ENCODE measurements at places on chromosomes 11 and 22.

- no peak for DNase-seq
Observed at GRCh38 chr11:74004046-74004695, 4.7 kb downstream of the UCP3 start.

- no peak for DNase-seq
Observed at GRCh38 chr11:129418039-129418438, 42.4 kb downstream of the BARX2 start.

DNA sequence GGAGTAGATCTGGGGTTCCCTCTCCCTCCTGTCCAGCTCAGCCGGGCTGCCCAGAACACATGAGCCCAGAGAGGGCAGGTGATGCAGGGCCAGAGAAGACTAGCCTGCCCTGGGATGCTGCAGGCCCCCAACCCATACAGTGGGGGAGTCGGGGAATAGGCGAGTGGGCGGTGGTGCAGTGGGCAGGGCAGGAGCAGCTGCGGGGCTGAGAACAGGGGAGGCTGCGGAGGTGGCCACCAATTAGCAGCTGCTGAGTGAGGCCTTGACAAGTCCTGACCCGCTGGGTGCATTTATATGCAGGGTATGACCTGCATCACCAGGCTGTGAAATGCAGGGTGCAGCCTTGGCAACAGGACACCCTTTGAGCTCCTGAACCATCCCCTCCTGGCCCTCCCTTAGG lies 43.1 kb downstream of the NFAM1 start:
- DNase-seq: no peak

- DNase-seq: no peak
Observed at GRCh38 chr22:26134654-26135330, 34.5 kb upstream of the SEZ6L start.

DNA sequence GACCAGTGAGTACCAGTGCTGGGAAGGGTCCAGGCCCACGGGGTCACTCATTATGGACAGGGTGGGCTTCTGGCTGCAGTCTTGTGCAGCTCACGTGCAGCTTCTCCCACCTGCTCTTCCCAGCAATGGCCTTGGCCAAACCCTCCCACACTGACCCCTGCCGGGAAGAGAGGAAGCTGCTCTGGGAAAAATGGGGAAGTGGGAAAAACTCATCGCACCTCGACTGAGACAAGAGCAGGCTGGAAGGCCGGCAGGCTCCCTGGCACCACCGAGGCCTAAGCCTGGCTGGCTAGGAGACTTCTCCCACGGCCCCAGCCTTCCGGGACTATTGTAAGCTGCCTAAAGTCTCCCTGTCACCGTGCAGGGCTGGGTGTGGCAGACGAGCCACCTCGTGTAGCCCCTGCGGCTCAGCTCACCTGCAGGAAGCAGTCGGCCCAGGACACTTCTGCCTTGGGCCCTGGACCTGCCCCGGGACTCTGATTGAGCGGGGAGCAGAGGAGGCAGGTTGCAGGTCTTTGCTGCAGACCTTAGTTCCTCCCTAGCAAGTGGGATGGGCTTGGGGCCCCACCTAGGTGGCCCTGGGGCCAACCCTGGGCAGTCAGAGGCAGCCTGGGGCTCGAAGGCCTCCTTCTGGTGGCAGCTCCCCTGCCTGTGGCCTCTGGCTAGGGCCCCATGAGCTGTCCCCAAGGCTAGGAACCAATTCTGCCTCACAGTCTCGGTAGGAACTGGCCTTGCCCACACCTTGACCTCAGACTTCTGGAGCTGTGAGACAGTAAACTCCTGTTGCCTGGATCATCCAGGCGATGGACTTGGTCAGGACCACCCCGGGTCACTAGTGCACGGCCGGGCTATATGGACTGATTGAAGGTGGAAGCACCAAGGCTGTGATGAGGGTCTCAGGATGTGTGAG lies 23.1 kb downstream of the MRGPRG start:
- DNase-seq: no peak

DNA sequence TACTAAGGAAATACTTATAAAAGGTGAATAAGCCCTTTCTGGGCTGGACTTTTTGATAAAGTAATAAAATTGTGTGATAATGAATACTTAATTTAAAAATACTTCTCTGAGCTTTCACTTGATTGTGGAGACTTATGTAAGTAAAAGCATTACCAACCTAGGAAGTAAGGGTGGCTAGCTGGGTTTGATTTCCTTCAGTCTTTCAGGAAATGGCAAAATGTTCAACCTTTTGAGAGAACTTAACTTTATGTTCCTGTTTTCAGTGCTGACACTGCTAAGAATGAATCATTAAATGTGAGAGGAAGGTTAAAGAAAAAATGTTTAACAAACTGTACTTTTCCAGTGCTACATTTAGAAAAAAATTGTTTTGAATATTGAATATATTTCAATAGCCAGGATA lies 900.3 kb downstream of the METTL15 start:
- DNase-seq: no peak

GRCh38 chr11:106507645-106508306 lies 430.3 kb downstream of the AASDHPPT start:
- no peak for DNase-seq

- no peak for DNase-seq
Observed at GRCh38 chr11:102767800-102768199, 12.6 kb downstream of the MMP10 start.

- no peak for DNase-seq
Observed at GRCh38 chr11:12066799-12067508, 43.4 kb upstream of the MICAL2 start.

DNA sequence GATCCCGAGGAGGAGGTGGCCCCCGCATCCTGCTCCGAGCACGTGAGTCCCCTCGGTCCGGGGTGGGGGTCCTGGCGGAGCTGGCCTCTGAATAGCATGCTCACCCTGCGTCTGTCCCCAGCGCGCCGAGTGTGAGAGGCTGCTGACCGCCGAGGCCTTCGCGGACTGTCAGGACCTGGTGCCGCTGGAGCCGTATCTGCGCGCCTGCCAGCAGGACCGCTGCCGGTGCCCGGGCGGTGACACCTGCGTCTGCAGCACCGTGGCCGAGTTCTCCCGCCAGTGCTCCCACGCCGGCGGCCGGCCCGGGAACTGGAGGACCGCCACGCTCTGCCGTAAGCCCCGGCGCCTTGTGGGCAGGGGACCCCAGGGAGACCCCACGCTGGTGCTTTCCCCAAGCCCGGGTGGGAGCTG lies 3.5 kb downstream of the MUC2 start:
- DNase-seq: no peak

- no peak for DNase-seq
Observed at GRCh38 chr11:92657226-92657625, 312.2 kb upstream of the MTNR1B start.

- no peak for DNase-seq
Observed at GRCh38 chr11:131693756-131694155, 323.3 kb downstream of the NTM start.

GRCh38 chr11:31499576-31500178 lies 9.7 kb downstream of the IMMP1L start:
- no peak for DNase-seq

GRCh38 chr22:27024982-27025381 lies 367.6 kb downstream of the MIAT start:
- no peak for DNase-seq

DNA sequence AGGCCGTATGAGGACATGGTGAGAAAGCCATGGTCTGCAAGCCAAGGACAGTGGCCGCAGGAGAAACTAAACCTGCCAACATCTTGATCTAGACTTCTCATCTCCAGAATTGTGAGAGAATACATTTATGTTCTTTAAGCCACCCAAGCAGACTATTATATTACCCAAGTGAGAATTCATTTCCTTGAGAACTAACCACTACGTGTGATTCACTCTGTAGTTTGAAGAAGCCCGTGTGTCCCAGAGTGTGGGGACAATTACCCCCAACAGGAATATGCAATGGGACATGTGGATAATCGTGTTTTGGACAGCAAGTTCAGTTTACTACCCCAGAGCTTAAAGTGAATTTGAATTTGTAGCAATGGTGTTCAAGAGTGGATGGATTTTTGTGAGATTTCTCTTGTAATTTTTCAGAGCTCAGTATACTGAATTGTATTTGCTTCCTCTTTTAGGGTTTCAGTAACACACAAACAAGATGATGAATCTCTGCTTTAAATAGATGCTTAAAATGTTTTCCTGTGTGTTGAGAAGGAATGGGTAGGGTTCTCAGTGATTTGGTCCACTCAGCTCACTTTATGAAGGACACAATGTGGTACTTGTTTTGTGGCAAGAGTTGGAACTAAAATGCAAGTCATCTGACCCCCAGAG lies 100.0 kb upstream of the ARHGAP20 start:
- DNase-seq: no peak

GRCh38 chr11:125587480-125587879 lies 5.2 kb upstream of the STT3A start:
- no peak for DNase-seq

GRCh38 chr11:61448552-61448927 lies 18.6 kb downstream of the SDHAF2 start:
- no peak for DNase-seq

DNA sequence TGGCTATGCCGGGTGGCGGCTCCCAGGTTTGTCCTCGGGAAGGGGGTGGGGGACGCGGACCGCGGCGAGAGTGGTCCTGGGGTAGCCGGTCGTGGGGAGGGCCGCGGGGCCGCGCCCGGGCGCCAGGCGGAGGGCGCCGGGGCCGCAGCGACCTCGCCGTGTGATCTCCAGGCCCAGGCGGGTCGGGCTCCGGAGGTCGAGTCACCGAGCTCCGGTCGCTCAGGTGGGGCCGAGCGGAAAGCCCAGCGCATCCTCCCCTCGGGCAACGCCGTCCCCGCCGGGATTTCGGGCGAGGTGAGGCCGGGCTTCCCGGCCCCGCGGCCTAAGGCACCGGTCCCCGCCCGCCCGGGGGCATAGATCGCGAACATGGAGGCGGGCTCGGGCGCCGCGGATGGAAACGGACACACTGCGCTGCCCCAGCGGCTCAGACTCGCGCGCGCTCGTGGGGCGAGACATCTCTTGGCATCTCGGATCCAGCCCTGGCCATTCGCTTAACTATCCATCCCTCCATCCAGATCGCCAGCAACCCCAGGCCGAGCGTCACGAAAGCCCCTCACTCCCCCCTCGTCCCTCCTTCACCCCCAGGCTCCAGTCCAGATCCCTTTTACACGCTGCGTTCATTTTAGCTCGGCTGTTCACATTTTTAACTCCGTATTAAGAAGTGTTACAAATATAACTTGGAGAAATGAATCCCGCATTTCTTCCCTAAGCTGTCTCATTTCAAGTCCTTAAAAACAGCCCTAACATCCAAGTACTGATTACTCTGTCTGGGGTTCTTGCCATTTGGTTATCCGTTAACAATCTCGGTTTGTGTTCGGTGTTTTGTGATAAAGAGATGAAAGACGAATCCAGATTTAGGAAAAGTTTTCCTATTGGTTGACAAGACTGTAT lies 460 bp downstream of the ZC3H12C start:
- no peak for DNase-seq

- no peak for DNase-seq
Observed at GRCh38 chr11:105491394-105491793, 118.5 kb upstream of the GRIA4 start.

- no peak for DNase-seq
Observed at GRCh38 chr22:40076702-40077645, 82.2 kb downstream of the FAM83F start.

DNA sequence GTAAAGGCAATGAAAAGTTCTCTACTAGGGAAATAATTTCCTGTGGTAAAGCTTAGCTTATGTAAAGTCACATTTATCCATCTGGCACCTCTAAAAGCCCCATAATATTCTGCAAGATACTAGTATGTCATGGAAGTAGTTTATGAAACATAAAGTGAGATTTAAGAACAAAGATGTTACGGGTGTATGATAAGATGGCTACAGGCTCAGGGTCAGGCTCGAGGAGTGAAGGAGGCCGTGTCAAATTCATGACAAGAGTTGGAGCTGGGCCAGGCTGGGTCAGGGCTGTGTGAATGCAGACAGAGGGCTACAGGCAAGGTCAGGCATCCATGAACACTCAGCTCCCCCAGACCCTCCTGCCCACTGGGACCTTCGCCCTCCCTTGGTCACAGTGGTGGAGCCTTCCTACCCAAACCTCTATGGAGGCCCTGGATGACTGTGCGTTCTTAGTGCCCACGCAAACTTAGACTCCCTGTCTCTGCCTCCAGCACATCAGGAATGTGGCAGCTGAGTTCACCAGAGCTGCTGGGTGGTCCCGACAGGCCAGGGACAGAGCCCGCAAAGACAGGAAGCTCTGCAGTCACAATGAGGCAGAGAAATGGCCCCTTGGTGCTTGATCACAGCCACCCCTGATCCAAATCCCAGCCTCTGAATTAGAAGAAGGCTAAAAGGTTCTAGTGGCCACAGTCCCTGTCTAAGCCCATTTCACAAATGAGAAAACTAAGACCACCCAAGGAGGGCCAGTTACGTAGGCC lies 14.8 kb downstream of the IGLL5 start:
- no peak for DNase-seq

DNA sequence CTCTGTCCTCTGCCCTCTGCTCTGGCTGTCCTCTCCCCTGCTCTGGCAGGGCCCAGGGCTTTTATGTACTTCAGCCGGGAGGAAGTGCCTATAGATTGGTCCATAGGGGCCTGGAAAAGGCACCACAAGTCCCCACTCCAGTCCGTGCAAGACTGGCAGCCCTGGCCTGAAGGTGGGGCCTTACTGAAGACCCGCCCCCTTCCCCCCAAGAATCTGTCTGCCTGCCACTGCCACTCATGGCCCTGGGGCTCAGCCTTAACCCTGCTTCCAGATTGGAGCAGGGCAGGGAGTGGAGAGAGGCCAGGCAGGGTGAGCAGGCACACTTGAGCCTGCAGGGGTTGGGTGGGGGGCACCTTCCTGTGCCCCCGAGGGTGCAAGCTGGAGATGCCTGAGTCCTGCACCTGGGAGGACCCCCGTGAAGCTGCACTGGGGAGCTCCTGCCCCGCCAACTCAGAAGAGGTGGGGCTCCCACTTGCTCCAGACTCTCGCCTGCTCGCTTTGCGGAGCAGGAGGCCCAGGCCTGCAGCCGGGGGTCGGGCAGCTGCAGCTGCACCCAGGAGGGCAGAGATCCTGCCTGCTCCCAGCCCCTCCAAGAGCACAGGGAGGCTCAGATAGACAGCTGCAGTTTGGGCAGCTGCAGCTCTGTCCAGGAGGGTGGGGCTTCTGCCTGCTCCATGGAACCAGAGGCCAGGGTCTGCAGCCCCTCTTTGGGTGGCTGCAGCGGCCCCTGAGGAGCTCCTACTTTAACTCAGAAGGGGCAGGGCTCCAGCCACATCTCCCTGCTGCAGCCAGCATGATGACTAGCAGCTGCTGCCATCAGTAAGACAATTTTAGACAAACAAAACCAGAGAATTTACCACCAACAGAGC lies 51.0 kb upstream of the SC5D start:
- no peak for DNase-seq

GRCh38 chr22:48945621-48946458 lies 881.8 kb downstream of the BRD1 start:
- DNase-seq: no peak

DNA sequence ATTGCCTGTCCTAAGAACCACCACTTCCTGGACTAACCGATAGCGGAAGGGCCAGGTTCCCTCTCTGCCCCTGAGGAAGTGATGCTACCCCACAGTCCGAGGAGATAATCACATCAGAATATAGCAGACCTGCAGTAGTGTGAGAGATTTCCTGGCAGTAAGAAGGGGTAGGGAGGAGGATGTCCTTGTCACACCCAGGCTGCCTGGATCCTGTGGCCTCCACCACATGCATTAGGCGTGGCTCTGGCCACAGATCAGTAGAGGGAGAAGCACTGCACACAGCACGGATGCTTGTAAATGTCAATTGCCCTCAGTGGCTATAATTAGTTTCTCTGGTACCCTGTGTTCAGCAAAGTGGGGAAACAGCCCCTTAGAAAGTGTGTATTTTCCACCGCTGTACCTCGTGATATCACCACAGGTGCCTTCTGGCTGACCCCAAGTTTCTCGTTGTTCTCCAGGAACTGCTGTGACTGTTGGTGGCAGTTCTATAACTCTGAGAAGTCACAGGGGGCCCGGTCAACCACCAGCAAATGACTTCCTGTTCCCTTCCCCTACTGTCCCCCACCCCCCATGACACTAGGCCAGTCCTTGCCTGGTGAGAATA lies 61.8 kb downstream of the UBASH3B start:
- no peak for DNase-seq
